ENCODE measurements at places on chromosomes 4 and X.

- no peak for DNase-seq
Measured at GRCh38 chr4:23320931-23321587, 568.8 kb downstream of the PPARGC1A start.

DNA sequence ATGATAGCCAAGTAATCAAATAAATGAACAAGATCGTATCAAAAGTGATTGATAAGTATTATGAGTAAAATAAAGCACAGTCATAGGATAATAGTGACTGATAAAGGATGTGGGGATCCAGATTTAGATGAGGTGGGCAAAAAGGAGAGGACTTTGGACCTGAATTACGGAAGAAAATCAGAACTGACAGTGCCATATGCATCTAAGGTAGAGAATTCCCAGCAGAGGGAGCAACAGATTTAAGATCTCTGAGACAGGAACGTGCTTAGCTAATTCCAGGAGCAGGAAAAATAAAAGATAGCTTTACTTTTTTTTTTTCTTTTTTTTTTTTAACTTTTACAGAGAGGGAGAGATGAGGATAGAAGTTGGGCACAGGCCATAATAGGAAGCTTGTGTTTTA is 189.9 kb downstream of the NWD2 start:
- peak; percentile 16 for DNase-seq

- no peak for DNase-seq
Measured at GRCh38 chrX:151563449-151563848, at the start of gene PASD1. Gene PASD1, plus strand, starts transcription at chrX:151563675. Its CDS starts 37,879 bp downstream, at chrX:151601554.

- peak; percentile 53 for DNase-seq
Measured at GRCh38 chr4:7817877-7818398, 121.7 kb downstream of the AFAP1 start.

- DNase-seq = no peak
Measured at GRCh38 chrX:82711457-82711856, 796.6 kb upstream of the POU3F4 start.

DNA sequence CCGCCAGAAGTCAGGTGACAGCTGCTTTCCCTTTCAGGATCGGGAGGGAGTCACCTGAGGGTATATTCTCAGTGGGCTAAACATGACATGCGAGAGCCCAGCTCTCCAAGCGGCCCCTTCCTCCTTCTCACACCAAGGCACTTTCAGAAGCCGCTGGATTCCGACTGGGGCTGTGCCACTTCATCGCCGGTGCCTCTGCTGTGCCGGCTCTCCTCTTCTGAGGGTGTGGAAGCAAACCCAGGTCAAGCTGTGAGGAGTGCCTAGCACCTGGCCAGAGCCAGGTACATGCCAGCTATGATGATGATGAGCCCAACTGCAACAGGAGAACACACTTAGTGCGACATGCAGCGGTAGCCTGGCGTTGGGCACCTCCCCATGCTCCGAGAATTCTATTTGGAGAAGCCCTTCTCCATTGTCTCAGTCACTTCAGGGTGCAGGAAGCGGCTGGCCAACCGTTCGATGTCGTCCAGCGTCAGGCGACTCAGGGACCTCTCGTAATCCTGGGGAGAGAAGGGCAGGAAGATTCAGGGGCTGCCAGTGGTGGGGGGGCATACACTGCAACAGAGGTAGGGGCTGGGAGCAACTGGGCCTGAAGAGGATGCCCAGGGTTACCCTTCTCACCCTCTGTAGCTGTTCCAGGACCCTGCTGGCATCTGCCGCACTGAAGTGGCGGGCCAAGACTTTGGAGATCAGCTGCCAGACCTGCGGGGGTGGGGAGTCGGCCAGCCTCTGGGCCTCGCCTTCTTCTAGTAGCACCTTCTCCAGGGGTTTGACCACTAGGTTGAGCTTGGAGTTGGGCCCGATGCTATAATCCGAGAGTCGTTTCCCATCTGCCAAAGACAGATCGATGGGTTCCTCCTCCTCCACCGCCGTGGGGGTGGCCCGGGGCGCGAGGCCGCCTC is 1.0 kb downstream of the UBL4A start:
- no peak for DNase-seq

GRCh38 chr4:73922766-73923630 is 53.8 kb downstream of the CXCL1 start:
- DNase-seq = peak; percentile 84

DNA sequence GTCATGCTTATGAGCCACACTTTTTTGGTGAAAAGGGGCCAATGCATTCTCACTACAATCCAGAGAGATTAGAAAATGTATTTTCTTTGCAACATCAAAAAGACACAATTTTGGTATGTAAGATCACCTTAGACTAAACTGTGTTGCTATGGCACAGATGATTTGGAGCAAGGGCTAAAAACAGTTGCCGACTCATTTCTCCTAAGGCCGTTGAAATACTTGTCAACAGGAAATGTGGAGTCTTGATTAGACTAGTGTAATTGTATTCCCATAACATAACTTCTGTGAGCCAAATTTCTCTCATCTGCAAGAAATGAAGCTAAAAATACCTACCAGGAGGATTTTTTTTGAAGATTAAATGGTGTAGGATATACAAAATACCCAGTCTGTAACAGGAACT is 2547.7 kb downstream of the ARAP2 start:
- peak; percentile 33 for DNase-seq

DNA sequence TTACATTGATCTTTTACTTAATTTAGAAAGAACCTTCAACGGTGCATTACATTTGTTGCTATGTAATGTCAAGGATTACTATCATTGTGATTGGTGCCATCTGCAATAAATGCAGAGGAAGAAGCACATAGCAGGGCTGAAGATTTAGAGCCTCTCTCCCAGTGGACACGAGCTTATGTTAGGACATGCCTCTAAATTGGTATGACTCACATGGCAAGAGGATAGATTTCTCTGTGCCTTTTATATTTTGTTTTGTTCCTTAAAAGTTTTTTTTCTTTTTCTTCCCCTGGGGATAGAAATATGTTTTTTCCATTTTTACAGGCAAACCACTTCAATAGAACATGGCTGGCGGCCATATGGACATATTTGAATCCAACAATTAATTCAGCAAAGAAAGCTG is 205.0 kb upstream of the HAND2 start:
- DNase-seq = peak; percentile 27

- DNase-seq = peak; percentile 75
Measured at GRCh38 chr4:1851575-1852410, 4.2 kb downstream of the LETM1 start.

- peak; percentile 74 for DNase-seq
Measured at GRCh38 chr4:54959651-54960116, 165.7 kb downstream of the KDR start.

GRCh38 chr4:3232871-3233271 is 16.1 kb upstream of the MSANTD1 start:
- no peak for DNase-seq

DNA sequence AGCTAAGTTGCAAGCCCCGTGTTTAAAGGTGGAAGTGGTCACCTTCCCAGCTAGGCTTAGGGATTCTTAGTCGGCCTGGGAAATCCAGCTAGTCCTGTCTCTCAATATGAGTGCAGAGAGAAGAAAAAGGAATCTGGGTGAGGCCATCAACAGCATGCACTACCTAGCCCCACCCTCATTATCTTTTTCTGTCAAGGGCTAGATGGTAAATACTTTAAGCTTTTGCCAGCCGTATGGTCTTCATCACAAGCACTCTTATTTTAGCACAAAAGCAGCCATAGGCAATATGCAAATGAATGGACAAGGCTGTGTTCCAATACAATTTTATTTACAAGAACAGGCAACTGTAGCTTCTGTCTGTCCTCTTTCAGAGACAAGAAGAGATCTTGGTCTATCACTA is 282.9 kb downstream of the ZNF674 start:
- DNase-seq = no peak

DNA sequence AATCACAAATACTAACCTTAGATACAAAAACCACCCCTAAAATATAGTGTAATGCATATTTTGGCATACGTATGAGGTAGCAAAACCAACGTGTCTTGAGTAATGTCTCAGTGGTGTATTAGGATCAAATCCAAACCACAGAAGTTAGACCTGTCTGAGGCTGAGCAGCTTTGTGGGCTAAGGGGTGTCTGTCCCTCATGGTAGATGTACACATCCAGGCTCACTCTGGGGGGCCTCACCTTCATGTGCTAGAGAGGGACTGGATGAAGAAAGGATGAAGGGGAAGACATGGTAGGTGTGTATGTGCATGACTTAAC is 188.0 kb upstream of the TBC1D9 start:
- DNase-seq = peak; percentile 67

DNA sequence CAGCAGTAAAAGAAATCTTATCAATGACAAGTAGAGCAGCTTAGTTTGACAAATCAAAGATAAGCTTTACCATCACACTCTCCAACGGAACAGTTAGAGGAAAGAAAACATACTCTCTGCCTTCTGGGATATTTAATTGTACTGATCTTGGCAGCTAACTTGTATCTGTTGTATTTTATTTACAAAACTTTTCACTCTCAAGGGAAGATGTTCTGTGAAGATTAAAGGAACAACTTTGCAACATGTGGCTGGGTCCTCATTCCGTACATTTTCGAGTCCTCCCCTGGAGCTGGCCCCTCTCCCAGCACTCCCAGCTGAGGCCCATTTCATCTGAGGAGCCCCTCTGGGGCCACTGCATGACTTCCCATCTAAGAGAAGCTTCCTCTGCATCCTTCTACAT is 74.4 kb downstream of the RPS3A start:
- DNase-seq = peak; percentile 95

DNA sequence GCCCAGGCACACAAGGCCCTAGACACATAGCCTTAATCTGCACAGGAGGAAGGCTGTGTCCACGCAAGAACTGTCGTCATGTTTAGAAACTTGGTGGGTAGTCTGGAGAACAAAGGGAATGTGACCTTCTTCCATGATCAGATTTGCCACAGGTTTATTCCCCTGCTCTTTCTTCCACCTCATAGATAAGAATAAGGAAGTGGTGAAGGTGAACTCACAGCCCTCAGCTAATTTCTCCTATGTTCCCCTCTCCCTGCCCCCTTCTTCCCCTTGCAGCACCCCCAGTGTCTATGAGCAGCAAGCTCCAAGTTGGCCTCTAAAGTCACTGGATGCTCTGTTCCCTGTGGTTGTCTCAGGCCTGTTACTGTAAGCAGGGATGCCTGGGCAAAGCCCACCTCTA is 39.8 kb upstream of the LAS1L start:
- no peak for DNase-seq

GRCh38 chr4:90290345-90290744 is 163.2 kb downstream of the CCSER1 start:
- no peak for DNase-seq

GRCh38 chrX:10051866-10052480 is 84.8 kb downstream of the CLDN34 start:
- DNase-seq = peak; percentile 24

DNA sequence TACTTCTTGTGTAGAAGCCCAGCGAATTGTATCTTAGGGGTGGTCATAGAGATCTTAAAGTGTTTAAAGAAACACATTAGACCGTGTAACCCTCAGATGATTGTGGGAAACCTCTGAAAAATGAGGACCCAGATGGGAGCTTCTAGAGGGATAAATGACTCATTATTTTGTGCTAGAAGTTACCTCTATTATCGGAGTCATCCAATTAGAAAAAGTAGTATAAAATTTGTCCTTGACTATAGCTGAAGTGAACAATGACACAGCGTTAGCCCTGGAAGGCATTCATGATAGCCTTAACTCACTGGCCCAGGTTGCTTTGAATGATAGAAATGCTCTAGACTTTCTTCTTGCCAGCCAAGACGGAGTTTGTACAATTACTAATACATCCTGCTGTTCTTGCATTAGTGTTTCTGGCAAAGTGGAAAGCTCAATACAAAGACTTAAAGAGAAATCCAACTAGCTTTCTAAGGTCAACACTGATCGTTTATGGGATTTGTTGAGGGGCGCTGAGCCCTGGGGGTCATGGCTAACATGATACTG is 178.9 kb upstream of the VEGFC start:
- DNase-seq = no peak

DNA sequence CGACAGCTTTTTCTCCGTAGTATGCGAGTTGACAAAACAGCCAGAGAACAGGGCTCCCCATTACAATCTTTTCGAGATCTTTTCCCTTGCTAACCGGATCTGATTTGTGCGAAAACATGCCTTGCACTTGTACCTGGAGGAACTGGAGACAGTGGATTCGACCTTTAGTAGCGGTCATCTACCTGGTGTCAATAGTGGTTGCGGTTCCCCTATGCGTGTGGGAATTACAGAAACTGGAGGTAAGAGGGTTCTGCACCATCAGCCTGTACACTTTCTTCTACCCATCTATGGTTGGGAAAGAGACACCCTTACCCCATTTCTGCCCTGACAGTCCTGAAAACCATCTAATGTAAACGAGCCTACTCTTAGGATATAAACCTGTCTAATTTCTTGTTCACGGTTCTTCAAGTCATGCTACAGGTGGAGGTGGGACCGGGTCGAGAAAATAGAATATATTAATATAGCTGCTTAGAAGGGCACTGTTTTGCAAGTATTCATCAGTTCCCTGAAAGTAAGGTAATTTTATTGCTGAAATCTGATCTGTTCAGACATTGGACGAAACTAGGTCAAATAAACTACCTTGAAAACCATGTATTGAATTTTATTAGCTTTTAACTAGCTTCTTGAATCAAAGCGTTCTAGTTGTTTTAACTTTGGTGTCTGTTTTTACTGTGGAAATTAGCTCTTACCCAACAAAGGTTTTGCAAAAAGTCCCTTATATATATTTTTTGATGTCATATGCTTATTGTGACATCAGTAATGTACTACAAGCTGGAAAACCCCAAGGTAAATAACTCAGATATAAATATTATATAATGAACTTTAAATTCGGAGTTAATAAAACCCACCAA is 869 bp downstream of the TMEM184C start:
- DNase-seq = no peak
